Stimulated activated CD4-positive, alpha-beta T cell treated with anti-CD3 and anti-CD28 coated beads, Interleukin-2, amount 100 ng/mL, for 4 hours (primary cell): ENCODE measurements at places on chromosomes 4 and X.

- DNase-seq, result no peak
Observed at GRCh38 chrX:41419082-41419481, 28.1 kb upstream of the NYX start.

DNA sequence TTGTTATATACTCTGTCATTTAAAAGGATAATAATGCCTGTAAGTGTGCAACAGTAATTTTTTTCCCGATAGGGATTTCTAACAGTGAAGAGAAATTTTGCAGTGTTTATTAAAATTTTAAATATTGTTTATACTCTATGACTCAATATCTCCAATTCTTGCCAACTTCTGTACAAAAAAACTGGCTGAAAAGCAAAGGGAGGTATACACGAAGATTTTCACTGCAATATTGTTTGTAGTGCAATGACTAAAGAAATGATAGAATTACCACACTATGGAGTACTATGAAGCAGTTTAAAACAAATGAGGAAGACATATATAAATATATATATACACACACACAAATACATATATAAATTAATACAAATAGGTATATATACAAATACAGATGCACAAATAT, 187.9 kb upstream of the IL15 start:
- no peak for DNase-seq

- DNase-seq, result no peak
Observed at GRCh38 chr4:109690690-109691410, 12.4 kb downstream of the CASP6 start.

- no peak for DNase-seq
Observed at GRCh38 chr4:186688150-186688943, 35.3 kb downstream of the FAT1 start.

DNA sequence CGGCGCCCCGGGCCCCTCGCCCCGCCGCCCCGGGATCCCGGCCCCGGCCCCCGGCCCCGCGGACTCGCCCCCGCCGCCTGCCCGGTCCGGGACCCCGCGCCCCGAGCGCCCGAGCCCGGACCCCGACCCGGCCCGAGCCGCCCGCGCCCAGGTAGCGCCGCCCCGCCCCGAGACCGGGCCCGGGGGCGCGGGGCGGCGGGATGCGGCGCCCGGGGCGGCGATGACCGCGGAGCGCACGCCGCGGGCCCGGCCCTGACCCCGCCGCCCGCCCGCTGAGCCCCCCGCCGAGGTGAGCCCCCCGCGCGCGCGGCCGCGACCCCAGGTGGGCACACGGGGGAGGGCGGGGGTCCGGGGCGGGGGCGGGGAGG, 224 bp downstream of the FGFRL1 start:
- no peak for DNase-seq

DNA sequence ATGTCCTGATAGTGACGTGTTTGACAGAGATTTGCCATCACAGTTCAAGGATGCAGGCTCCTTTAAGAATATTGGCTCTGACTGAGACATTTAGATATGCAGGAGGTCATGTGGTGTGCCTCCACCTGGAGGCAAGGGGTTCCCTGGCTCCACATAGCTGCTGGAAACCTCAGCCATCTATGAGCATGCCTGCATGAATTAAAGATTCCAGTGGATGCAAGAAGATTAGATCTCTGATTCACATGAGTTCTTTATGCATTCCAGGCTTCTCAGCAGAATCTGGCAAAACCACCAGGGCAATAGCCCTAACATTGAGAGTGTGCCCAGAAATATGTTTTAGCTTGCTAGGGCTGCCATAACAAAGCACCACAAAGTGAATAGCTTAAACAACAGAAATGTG, 298.5 kb upstream of the AADAT start:
- no peak for DNase-seq

GRCh38 chr4:140027101-140027500, 126.9 kb downstream of the MAML3 start:
- no peak for DNase-seq

GRCh38 chr4:139973616-139974015, 180.4 kb downstream of the MAML3 start:
- no peak for DNase-seq

DNA sequence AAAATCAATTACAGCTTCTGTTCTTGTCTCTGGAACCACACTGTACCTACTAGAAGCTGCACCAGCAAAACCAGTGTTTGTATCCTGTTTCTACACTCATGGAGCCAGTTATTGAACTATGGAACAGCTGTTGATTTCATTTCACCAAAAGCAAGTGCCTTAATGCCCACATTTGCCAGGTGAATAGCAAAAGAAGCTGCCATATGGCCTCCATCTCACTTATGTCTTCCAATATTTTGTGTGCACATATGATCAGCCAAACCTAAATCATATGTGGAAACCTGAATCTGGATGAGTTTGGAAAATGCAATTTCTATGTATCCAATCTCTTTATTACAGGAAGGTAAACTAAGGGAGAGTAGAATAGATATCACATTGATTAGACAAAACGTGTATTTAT, 415.8 kb upstream of the GRID2 start:
- no peak for DNase-seq

DNA sequence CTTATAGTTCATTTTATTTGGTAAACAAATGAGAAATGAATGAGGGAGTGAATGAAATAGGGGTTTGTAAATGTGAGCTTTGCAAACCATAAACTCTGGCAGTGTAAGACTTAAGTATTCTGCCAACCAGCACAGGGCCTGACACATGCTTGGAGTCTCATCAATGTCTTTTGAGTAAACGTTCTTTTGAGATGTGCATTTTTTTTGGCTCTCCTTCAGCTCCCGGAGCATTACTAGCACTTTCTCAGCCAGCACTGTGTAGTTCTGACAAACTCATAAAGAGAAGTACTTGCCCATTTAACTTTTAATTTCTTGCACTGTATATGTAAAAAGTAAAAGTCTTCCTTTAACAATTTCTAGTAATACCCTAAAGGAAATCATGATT, 245.3 kb downstream of the HS3ST1 start:
- no peak for DNase-seq

GRCh38 chrX:40005292-40006011, 92.3 kb downstream of the BCOR start:
- DNase-seq, result no peak

DNA sequence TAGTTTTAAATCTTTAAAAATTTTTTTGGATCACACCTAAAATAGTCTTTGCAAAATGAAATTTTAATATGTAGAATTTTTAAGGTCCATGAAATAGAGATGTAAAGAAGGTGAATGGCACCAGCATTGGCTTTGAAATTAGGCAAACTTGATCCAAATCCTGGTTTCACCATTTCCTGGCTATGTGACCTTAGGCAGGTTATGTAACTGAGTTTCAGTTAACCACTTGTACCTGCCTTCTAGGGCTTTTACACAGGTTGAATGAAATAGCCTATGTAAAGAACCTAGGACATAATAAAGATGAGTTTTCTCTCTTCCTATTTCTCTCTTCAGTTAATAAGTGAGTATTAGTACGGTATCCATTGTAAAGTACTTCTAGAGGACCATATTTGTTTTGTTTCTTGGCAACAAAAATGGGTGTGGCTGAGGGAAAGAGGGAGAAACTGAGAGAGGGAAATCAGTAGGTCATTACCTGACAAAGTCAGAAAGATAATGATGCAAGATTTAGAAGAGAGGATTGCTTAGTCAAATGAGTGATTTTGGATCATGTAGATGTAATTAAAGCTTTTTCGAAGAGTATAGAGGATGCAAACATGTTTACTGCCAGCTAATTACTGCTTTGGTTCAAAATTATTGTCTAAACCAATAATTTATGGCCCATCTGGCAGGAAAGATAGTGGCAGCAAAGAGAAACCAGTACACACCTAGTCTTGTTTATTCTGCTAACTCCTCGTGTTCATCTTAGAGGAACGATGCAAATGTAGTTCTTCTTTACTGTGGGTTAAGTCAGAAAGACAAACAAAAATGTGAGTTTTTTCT, 81.9 kb downstream of the PDLIM5 start:
- DNase-seq, result no peak

GRCh38 chr4:77232653-77233052, 75.6 kb downstream of the CCNG2 start:
- DNase-seq, result no peak

DNA sequence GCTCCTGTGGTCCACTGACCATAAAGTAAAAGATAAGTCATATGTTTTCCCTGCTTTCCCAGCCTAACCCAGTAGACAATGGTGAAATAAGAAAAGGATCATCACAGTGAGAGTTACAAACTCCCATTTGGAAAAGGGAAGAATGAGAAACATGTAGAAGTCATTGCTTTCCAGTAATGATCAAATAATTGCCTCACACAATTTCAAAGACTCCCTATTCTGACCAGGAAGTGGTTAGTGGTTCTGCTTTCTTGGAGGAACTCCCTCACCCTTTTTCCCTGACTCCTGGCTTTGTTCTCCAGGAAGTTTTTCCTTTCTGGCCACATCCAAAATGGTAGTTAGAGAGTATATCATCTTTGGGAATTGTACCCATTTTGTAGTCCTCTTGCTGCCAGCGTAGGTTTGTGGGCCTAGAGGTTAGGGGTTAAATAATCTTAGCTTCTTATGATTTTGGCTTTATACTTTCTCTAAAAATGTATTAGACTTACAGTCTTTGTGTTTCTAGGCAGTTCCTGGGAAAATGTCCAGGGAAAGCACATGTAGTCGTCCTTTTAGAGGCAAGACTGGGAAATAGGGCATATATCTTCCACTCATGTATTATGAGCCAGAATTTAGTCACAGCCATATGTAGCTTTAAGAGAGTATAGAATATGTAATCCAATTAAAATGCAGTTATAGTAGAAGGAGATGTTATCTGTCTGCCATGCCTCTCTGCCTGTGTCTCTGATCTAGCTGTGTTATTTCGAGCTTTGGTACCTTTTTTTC, 10.5 kb downstream of the VAMP7 start:
- no peak for DNase-seq

- DNase-seq, result peak; percentile 3
Observed at GRCh38 chrX:47751670-47752069, 85.0 kb upstream of the ZNF81 start.

DNA sequence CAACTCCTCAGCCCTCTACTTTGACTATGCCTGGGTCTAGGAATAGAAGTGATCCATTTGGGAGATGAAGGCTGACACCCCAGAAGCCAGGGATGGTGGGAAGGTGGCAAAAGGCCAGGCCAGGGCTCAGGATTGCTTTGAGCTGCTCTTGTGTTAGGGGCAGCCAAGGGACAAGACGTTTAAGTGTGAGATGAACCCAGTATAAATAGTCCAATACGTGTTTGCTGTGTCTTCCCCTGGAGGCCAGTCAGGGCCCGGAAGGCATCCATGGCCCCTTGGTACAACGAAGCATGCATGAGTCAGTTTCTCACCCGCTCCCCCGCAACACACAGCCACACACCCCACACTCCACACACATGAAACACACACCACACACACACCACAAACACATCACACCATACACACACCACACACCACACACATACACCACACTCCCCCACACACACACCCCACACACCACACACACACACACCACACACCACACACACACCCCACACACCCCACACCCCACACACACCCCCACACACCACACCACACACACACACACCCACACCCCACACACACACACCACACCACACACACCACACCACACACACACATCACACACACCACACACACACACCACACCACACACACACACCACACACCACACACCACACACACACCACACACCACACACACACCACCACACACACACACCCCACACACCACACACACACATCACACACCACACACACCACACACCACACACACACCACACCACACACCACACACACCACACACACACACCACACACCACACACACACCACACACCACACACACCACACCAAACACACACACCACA, 5.1 kb downstream of the STARD8 start:
- DNase-seq, result no peak

- DNase-seq, result no peak
Observed at GRCh38 chr4:151600432-151600831, 160.4 kb downstream of the GATB start.

- DNase-seq, result no peak
Observed at GRCh38 chr4:54074381-54074780, 10.0 kb upstream of the CHIC2 start.

GRCh38 chrX:141924293-141924692, 20.6 kb downstream of the MAGEC1 start:
- DNase-seq, result no peak

- no peak for DNase-seq
Observed at GRCh38 chr4:154807042-154807630, 26.1 kb downstream of the RBM46 start.

GRCh38 chrX:33906971-33907370, 225.1 kb downstream of the FAM47A start:
- no peak for DNase-seq

DNA sequence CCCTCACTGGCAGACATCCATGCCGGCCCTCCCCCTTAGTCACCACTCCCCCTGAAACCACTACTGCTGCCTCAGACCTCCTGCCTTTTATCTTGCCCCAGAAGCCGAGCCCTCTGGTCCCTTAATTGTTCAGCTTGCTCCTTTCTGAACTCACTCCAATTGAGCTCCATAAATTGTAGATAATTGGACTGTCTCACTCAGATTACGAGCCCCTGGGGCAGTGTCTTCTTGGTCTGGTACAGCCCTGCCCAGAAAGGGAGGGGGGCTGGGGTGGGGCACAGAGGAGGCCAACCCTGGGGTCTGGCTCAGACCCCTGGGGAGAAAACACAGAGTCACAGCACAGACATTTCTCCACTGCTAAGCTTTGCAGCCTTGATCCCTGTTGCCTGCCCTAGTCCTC, 39.4 kb downstream of the NALF2 start:
- DNase-seq, result no peak

DNA sequence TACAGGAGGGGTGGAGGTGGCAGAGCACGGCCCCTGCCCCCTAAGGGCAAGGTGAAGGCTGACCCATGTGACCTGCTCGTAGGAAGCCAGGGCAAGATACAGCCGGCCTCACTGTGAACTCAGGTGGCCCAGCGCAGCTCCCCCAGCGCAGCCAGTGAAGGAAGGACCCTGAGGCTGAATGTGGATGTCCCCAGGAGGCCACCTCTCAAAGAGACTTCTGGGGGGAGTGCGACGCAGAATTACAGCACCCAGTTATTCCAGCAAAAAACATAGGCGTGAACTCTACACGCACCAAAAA, 52.6 kb downstream of the ZFYVE28 start:
- no peak for DNase-seq

DNA sequence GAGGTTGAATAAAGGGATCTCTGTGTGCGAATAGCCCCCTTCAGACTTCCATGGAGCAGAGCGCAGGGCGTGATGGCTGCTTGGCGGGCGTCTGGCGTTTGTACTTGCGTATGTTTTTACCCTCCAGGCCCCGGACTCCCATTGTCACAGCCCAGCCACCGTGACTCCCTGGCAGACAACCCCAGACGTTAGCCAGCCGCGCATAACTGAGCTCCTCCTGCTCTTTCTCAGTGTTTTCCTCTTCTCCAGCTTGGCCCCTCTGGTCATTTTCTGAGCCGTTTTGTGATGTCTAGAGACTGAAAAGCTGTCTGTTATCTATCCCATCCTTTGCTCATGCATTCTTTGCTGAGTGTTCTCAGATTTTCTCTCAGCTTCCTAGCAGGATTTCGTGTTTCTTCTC, 54.3 kb downstream of the IGFBP7 start:
- DNase-seq, result no peak

- no peak for DNase-seq
Observed at GRCh38 chr4:163092093-163092492, 74.6 kb downstream of the NAF1 start.

GRCh38 chr4:165723051-165723795, 149.8 kb upstream of the TLL1 start:
- DNase-seq, result no peak

GRCh38 chr4:149914119-149915115, 98.8 kb upstream of the IQCM start:
- peak; percentile 1 for DNase-seq

- no peak for DNase-seq
Observed at GRCh38 chrX:118730500-118731247, 3.3 kb downstream of the IL13RA1 start.

GRCh38 chr4:187086151-187086550, 362.5 kb upstream of the FAT1 start:
- DNase-seq, result no peak
